Activated CD8-positive, alpha-beta memory T cell treated with anti-CD3 and anti-CD28 coated beads for 1 hour (primary cell): ENCODE measurements at places on chromosomes 3 and 15.

DNA sequence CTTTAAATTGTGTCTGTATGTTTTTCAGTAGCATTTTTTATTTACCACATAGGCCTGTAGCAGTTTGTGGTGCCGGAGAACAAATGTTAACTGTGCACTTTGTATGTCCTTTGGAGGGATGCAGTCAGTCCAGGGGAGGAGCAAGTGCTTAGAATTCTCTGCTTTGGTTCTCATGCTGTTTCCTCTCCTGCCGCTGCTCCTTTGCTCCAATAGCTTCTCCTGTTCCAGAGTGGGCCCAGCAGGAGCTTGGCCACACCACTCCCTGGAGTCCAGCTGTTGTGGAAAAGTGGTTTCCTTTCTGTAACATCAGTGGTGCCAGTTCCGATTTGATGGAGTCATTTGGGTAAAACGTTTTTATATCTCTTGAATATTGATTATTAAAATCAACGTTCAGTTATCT is 16.6 kb downstream of the TICRR start:
- no peak for DNase-seq

DNA sequence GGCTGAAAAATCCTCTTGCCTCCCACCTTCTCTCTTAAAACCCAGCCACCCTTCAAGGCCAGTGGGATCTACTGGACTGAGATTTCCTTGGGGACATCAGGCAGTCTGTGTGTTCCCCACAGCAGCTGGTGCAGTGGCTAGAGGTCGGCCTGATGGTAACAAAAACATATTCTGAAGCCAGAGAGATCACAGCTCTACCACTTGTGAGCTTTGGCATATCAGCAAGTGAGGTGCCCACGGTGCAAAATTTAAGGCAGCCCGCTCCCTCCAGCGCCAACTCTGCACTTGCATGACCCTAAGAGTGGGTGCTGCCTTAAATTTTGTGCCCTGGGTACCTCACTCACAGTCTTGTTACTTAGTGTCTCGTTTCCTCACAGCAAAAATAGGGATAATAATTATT is 97.2 kb downstream of the MESD start:
- no peak for DNase-seq

- no peak for DNase-seq
Measured at GRCh38 chr15:32866454-32867312, 148.9 kb downstream of the GREM1 start.

- DNase-seq, result no peak
Measured at GRCh38 chr3:175146258-175146657, 287.1 kb downstream of the NAALADL2 start.

- DNase-seq, result no peak
Measured at GRCh38 chr3:55164876-55165275, 237.0 kb upstream of the LRTM1 start.

DNA sequence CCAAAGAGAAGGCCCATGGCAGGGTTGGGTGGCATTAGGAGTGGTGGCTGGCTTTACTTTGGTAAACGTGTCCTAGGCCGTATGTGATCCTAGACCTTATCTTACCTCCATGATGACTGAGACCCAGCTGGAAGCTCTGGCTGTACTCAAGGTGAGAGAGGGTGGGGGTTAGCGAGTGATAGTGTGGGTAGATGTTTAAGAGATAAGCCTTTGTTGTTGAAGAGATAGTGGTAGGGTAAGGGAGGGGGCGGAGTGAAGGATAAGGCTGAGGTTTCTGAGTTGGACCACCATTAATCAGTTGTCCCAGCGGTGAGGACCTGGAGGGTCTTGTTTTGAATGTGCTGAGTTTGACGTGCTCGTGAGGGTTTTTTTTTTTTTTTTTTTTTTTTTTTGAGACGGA is 61.5 kb upstream of the ULK4 start:
- DNase-seq, result no peak

DNA sequence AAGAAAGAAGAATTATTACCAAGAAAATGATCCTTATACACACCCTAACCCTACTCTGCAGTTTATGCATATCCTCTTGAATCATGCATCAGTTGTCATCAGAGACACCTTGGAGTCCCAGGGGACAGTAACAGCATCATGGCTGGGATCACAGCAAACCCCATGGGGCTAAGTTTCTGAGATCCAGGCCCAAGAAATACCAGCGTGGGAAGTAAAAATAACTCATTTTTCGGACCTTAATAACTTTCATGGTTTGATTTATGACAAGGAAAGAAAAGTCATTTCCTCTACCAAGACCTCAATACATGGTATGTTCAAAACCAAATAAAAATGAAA is 38.8 kb upstream of the B3GNT5 start:
- DNase-seq, result no peak

GRCh38 chr3:24202071-24202470 is 257.0 kb downstream of the NR1D2 start:
- no peak for DNase-seq

DNA sequence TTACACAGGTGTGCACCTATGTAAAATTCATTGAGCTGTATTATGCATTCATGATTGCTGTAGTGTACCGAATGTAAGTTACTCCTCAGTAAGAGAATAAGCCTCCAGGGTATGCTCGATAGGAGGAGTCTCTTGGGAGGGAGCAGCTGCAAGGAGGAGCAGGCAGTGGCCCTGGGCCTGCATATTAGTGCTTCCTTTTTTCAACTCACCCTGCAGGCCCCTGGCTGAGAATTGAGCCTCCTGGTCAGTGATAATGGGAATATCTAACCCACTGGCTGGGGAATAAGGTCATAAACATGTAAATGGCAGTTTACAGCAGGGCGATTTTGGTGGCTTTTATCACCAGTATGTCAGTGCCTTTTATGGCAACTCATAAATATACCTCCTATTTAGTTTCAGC is 21.7 kb upstream of the SFMBT1 start:
- DNase-seq, result no peak

GRCh38 chr3:171458071-171458863 is 1.9 kb downstream of the TNIK start:
- DNase-seq, result peak; percentile 27

GRCh38 chr15:54638666-54639065 is 558.1 kb downstream of the RSL24D1 start:
- DNase-seq, result no peak

DNA sequence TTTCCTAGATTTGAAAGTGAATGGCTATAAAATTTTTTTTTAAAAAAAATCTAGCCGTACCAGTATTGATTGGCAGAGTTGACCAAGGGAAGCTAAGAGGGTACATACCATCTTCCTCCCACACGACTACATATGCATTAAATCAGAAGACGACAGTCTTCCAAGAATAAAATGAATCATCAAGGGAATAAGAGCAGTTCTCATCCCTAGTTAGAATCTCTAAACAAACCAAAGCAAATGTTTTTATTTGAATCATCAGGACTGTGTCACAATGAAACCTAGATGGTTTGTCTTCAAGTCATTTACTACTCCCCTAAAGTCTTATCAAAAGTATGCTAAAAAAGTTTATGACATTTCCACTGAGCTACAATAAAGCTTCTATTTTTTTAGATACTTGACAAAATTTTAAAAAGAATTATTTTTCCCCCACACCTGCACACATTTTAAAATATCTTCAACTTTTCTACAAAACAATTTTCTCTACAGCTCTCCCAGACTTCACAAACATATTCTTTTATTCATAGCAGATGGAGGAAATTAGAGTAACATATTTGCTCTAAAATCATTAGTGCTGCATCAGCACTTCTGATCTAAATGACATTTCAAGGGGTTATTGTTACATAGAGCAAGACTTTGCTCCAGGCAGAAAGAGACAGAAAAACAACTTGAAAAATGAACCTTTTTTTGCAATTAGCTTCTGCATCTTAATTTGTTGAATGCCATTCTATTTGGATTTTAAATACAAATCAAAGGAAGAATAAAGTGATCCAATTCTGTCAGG is 547.1 kb downstream of the FHIT start:
- no peak for DNase-seq

GRCh38 chr3:8739757-8740504 is 6.3 kb downstream of the CAV3 start:
- DNase-seq, result no peak

DNA sequence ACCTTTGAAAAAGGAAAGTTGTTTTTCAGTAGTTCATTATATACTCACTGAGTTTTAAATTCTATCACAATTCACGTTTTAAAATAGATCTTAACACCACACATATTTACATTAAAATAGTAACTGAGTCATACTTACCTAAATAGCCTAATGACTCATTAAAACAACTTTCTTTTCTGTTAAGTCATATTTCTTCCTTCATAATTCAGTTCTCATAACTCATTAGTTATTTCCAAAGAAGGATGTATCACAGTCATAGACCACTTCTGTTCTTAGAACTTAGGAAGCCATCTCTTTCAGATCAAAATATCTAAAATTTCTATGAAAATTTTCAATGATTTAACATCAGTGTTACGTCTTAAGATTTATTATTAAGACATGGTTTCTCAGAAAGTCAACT is 885.9 kb downstream of the FHIT start:
- DNase-seq, result no peak

DNA sequence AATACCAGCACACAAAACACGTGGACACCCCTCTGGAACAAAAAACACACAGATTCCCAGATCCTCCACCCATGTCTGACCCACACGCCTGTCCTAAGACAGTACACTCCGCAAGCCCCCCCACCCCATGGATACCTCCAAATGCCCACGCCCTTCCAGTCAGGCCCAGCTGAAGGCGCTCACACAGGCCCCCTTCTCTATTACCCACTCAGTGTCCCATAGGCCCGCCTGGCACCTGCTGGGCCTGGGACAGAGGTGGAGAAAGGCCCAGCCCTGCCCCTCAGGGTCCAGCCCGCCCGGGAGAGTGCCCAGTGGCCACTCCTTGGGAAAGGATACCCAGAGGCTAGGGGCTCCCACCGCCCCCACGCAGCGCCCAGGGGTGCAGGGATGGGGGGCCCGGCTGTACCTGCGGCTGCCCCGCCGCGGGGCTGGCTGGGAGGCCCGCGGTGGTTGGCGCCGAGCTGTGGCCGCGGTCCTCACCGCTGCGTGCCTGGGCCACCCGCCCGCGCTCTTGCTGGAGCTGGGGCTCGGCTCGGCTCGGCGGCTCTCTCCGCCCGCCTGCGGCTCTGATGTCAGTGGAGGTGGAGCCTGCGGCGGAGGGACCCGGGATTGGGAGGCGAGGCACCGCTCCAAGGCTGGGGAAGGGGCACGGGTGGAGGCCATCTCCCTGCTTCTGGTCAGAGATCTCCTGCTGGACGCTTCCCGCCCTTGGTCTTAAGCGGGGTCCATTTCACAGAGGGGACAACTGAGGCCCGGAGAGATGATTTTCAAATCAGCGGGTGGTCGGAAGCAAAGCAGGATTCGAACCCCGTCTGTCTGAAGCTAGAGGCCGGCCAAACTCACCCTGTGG is at the start of gene CAMK1:
CAMK1 (minus strand) TSS at position 522 of the 850 bp plus-strand sequence. CDS start 2,198 bp downstream, outside the sequence.
- DNase-seq, result no peak

- DNase-seq, result no peak
Measured at GRCh38 chr15:80180986-80181385, 28.2 kb downstream of the FAH start.

- DNase-seq, result no peak
Measured at GRCh38 chr3:147651107-147651778, 242.1 kb downstream of the ZIC1 start.

GRCh38 chr3:23785097-23785645 is 20.6 kb upstream of the UBE2E1 start:
- no peak for DNase-seq

GRCh38 chr3:171481011-171481410 is 20.8 kb upstream of the TNIK start:
- no peak for DNase-seq

- no peak for DNase-seq
Measured at GRCh38 chr15:85489773-85490493, 109.5 kb downstream of the AKAP13 start.

- no peak for DNase-seq
Measured at GRCh38 chr3:156817646-156818272, 8.4 kb upstream of the LEKR1 start.

GRCh38 chr3:62379321-62379798 is 6.0 kb upstream of the FEZF2 start:
- no peak for DNase-seq

DNA sequence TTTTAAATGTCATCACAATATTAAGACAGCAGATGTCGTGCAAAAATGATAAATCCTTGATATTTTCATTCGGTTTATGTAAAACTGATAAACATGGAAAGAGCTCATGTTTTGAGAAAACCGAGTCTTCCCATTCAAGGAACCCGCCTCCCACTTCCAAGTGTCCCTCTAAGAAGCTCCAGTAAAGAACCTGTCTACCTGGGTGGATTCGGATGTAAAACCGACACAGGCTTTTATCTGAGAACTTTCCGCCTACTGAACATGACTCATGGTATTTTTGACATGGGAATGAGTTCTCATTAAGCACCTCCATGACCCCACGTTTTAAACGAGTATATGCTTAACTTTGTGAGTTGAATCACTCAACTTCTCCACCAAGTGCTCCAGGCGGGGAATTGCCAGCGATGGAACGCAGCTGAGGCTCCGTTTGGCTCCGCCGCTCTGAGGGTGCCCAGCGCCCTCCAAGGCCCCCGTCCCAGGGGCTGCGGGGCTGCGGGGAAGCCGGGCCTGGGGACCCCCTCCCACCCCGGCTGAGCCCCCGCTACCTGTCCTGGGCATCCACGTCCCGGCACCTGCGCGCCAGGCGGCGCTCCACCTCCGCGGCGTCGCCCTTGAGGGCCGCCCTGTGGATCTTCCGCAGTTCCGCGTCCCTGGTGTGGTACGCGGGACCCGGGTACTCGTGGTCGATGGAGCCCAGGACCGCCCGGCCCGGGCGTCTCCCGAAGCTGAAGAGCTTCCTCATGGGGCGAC is 119.9 kb downstream of the LMLN start:
- DNase-seq, result peak; percentile 1

DNA sequence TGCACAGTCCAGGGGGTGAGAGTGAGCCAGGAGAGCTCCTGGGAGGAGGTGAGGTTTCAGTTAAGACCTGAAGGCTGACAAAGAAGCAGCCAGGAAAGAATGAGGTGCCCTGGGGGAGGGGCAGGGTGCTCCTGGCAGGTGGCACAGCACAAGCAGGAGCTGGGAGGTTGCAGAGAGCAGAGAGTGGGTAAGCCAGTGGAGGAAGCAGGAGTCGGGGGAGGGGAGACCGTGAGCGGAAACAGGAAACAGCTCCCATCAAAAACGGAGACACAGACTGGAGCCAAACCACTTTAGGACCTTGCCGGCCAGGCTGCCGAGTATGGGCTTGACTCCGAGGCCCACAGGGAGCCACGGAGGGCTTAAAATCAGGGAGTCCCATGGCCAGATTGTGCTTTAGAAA is 12.1 kb upstream of the FBLN2 start:
- no peak for DNase-seq

DNA sequence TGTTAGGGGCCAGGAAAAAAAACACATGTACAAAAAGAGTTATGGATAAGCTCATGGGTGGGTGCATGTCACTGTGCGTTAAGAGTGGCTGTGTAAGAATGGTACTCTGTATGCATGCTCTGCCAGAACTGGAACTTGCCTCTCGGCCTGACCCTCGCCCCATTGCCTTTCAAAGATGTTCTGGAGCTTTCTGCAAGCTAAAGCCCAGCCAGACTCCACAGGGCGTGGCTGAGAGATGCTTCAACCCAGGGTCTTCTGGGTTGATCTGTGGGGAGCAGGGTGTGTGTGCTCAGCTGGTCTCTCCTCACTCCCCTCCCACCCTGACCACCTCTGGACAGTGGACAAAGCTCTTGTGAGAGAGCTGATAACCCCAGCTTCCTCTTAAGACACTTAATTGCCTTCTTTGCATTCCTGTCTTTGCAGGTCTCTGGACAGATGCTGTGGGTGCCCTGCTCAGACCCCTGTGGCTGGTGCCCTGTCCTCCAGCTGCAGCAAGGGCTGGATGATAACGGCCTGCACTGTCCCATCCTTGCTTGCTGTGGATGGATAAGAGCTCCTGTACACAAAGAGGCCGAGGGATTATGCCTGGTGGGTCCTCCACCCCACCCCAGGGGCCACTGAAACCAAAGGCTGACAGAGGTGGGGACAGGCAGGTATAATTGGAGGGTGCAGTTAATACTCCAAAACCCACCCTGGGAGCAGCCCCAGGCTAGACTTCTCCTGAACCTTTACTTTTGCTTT is 28.7 kb downstream of the ALDH1L1 start:
- DNase-seq, result no peak
